ENCODE measurements at places on chromosomes 6 and 20.
A peak's percentile ranks its signal among the peaks of the same experiment; 100 is the strongest.

DNA sequence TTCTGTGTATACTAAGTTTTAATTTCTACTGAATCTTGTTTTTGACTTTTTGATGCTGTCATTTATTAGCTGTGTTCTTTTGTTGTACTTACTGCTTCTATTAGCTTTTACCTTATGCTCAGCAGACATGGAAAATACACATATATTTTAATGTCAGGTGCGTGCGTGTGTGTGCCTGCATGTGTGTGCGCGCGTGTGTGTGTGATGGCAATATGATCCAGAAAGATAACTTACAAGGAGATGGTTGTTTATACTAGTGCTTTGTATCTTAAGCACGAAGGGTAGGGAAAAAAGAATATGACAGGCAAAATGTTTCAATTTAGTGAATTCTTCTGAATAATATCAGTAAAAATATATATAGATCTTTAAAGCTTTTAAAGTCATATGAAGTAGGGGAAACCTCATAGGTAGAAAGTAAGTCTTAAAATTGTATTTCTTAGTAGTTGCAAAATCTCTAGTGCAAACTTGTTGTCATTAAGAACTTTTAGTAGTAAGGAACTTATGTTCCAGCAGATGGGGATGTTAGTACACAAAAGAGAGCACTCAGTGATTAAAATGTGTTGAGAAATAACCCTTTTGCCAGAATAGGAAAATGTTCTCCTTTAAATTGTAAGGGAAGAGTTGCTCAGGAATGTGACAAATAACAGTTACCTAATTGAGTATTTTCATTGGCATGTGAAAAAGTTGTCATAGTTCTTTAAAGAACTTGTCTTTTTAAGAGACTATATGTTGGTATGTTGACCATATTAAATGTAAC lies 13.2 kb downstream of the QKI start:
- DNase-seq: peak; percentile 33

DNA sequence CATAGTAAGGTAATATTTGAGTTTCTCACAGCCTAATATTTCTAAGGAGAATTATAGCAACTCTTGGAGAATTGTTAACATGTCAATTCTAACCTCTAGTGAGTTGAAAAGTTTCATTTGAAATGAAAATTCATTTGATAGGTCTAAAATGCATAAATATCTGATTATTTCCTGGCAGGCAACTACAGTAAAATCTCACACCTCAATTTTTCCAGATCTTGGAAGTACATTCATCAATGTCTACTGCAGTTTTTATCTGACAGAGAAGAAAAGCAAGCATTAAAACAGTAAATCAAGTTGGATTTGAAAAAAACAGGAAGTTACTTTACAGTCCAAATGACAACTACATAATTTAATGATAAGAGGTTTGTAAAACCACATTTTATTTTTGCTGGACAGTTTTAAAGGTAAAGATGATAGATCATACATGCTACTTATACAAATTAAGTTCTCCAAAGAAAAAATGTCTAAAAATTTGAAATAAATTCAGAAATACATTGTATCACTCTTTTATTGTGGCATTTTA lies 631.3 kb downstream of the EYS start:
- DNase-seq: no peak

DNA sequence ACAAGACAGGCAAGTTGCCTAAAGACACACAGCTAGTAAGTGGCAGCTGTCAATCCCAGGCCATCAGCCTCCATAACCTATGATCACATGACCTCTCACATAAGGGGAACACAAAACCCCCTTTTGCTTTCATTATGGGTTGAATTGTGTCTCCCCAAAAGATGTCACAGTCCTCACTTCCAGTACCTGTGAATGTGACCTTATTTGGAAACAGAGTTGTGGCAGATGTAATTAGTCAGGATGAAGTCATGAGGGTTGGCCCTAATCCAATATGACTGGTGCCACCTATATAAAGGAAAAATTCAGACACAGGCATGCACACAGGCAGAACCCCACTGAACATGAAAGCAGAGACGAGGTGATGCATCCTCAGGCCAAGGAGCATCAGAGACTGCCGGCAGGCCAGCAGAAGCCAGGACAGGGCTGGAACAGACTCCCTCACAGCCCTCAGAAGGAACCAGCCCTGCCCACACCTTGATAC lies 33.6 kb downstream of the GFOD1 start:
- no peak for DNase-seq

DNA sequence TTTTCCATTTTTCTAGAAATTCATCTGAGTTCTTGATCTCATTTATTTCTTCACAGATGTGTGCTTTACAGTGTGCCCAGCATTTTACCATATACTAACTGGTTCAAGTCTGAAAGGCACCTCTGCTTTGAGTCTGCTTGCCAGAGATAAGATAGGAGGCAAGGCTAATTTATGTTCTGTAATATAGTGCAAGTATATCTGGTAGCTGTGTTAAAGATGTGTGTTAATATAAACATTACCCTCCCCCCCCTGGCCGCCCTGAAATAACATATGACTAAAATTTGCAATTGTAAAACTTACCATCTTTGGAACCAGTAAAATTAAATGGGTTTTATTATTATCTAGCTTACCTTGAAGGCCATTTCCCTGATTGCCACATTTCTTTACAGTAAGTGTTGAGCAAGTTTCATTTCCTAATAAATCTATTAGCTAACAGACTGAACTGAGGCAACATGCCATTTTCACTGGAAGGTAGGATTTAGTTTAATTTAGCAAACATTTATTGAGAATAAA lies 2.7 kb downstream of the FBXO9 start:
- DNase-seq: no peak

DNA sequence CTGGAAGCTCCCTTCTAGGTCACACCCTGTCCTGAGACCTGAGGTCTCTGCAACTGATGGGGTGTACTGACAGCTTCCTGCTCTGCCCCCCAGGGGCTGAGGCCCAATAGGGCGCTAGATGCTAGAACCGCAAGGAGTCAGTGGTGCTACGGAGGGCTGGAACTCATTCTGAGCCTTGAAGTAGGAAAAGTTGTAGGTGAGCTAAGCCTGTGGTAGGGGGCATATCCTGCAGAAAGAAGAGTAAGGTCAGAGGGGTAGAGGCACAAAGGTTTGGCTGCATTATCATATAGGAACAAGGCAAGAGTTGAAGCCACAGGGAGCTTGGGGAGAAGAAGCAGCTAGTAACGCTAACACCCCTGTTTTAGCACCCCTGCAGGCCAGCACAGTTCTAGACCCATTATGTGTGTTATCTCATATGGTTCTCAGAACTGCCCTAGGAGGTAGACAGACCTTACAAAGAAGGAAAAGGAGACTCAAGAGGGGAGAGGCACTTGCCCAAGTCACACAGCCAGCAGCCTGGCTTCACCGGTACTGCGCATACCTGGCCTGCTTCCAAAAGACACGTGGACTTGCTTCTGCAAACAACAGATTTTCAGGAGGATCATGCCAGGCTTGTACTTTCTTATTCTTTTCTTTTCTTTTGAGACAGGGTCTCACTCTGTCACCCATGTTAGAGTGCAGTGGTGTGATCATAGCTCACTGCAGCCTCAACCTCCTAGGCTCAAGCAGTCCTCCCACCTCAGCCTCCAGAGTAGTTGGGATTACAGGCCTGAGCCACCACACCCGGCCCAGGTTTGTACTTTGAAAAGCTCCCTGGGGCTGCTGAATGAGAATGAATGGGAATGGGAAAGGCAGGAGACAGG lies 156.1 kb downstream of the MRPL14 start:
- DNase-seq: no peak

DNA sequence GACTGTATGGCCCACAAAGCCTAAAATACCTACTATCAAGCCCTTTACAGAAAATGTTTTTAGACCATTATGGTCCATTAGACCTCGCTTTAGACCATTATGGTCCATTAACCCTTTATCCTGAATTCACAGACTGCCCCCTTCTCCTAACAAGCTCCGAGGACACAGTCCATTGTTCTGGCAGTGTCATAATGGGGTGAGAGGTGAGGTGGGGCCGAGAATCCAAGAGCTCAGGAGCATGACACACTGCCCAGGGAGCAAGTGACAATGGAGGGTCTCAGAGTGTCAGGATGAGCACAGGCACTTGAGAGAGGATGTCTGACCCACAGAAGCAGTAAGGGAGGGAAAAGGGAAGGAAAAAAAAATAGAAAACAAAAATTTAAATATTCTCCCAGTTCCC lies 212.4 kb upstream of the NT5E start:
- DNase-seq: no peak

DNA sequence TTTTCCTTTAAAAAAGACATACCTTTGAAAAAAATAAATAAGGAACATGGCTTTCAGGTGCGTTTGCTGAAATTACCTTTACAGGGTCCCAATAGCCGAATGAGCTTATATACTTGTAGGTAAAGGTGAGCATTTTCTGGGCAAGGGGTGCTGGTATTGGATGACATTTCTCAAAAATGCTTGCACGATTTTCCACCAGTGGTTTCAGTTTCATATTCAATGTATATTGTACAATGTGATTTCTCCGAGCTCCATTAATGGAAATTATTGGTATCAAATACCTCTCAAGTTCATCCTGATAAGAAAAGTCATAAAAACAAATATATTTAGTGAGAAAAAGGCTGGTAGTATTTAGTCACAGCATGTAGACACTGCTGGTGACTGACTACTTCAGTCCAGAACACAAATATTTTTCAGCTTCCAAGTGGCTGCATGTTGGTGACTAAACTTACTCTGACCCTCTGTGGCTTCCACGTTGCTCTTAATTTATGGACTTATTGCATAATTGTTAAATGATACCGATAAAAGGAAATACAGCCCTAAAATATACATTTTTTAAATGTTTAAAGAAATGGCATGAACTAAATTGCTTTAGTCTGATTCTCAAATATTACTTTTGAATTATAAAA lies 32.9 kb upstream of the ZBTB24 start:
- peak; percentile 26 for DNase-seq

- DNase-seq: no peak
Measured at GRCh38 chr6:1315560-1316386, 3.9 kb downstream of the FOXQ1 start.

DNA sequence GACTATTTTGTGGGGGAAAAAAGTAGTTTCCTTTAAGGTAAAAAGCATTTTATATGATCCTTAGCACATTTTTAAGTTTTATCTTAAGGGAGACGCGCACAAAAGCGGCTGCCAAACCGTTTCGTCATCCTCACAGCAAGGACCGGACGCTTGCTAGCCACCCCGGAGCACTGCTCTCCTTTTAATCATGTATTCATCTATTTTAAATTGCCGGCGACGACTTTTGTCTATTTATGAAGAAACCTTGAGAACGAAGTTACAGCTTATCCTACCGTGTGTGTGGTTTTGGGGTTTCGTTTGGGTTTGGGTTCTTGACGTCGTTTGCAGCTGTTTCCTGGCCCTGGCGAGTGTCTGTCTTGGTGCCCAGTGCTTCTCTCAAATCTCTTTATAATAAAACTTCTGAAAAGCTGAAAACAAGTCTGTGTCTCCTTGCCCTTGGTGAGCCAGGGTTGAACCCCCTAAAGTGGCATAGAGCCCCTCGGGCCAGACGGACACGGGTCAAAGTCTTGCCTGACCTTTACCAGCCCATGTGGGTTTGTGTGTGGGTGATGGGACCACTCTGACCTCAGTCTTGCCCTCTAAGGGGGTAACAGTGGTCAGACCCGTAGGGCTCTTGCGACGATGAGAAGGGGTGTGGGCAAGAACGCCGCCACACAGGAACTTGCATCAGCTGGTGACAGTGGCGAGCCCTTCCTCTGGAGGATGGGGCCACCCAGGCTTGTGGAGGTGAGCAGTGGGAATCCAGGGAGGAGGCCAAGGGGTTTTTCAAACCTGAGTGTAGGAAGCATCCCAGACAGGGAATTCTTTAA lies 117.6 kb downstream of the JPH2 start:
- peak; percentile 69 for DNase-seq

DNA sequence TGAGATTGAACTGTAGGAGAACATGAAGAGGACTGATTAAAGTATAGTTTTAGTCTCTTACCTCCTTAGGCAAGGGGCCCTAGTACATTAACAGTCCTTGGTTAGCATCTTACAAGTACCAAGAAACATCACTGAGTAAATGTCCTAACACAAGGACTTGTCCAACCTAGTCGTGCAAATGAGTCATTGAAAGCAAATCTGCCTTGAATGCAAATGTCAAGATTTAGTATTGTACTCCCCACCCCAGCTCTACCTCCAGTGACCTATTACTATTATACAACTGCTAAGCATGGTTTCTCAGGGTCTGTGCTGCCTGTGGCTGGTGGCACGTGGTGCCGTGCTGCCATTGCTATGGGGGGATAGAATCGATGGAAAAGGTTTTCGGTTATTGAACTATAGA lies 138.4 kb downstream of the PLCB4 start:
- DNase-seq: no peak

- no peak for DNase-seq
Measured at GRCh38 chr6:154806804-154807203, 73.6 kb downstream of the SCAF8 start.

DNA sequence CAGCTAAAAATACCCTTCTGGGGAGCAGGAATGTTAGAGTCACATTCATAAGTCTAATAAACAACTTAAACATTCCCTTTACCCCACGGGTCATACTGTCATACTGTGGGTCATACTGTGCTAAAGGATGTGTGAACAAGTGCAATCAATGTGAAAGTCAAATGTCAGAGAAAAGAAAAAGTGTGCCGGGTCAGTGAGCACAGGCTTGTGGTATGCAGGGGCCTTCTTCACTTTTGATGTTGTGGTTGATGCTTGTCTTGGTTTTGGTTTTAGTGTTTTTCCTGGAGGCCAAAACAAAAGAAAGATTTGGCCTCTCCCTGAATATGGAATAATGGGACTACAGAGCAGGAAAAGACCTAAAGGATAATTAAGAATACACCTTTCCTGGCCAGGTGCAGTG lies 267.9 kb upstream of the PLN start:
- DNase-seq: no peak

DNA sequence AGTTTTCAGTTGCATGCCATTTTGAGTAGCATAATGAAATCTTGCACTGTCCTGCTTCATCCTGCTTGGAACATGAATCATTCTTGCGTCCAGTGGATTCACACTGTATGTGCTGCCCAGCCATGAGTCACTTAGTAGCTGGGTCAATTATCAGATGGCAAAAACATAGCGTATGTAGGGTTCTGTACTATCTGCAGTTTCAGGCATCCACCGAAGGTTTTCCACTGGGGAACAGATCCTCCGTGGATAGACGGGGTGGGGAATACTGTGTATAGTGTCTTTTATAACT lies 61.4 kb downstream of the IL22RA2 start:
- DNase-seq: no peak

DNA sequence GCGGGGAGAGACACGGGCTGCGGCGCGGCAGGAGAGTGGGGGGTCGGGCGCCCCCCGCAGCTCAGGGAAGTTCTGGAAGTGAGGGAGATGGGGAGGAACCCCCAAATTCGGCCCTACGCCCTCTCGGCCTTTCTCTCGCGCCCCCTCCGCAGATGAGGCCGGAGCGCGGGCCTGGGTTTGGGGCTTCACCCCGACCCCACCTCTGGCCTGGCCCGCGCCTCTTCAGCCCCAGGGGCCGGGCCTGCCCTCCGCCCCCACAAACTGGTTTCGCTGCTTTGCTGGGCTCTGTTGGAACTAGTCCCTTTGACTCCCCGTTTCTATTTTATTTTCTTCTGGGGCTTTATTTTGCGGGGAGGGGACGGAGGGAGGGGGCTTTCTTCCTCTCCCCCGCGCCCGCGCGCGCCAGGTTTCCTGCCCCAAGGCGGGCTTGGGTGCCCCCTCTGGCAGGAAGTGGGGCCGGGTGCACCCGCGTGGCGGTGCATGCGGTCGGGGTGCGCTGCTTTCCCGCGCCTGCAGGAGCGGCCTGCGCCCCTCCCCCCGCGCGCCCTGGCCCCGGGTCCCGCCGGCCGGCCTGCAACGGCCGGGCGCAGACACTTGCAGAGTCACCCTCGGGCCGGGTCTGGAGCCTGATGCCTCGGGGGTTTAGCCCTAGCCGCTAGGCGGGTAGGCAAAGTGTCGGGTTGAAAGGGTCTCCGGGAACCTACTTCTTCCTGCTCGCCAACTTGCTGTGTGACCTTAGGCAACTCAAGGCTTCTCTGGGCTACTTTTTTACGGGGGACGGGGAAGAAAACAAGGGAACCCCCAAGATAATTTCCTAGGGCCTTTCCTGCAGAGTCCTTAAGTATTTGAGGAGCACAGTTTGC lies 1.3 kb downstream of the HMGA1 start:
- DNase-seq: peak; percentile 76
